ENCODE measurements at places on chromosomes 4 and X. TPM values are rescaled to one million over a fixed set of nuclear protein-coding genes. Genes with fewer than 3 reads are reported as not detected.

Gene CNGA2
- not detected for total RNA-seq

Gene MOSPD2
- 28.4 TPM for total RNA-seq

Gene AWAT2
- not detected for total RNA-seq

Gene ADH6
- total RNA-seq = not detected

Gene CACNA1F
- total RNA-seq = not detected

Gene PDLIM3
- not detected for total RNA-seq

Gene CT45A5
- not detected for total RNA-seq

Gene MTMR1
- total RNA-seq = 33.2 TPM

Gene AGA
- 21.1 TPM for total RNA-seq

Gene MMGT1
- 9.1 TPM for total RNA-seq

Gene RAPGEF2
- total RNA-seq = 5.4 TPM

GRCh38 chr4:94454405-94454804 lies 2.7 kb downstream of the PDLIM5 start:
- H3K4me3 ChIP-seq = no peak overlapping the region
- no peak overlapping the region for H3K27ac ChIP-seq

GRCh38 chr4:21885241-21885640 lies 63.3 kb downstream of the KCNIP4 start:
- no peaks in the 10 kb centered on the region for H3K4me1 ChIP-seq
- H3K27ac ChIP-seq = no peak overlapping the region
- no peak for DNase-seq
- no peaks in the 10 kb centered on the region for H3K27me3 ChIP-seq
- no peak overlapping the region for H3K4me3 ChIP-seq
- H3K36me3 ChIP-seq = no peaks in the 10 kb centered on the region

- no peaks in the 10 kb centered on the region for H3K27me3 ChIP-seq
- H3K4me3 ChIP-seq = peak overlapping the region; percentile 40
- DNase-seq = peak; percentile 73
- H3K27ac ChIP-seq = peak overlapping the region; percentile 81
- 0 out of 2 replicates have a peak, but pooled peaks cover 2% of the 10 kb centered on the region for H3K36me3 ChIP-seq
These were observed 129.8 kb downstream of the SLC7A11 start for GRCh38 chr4:138112389-138112788.

DNA sequence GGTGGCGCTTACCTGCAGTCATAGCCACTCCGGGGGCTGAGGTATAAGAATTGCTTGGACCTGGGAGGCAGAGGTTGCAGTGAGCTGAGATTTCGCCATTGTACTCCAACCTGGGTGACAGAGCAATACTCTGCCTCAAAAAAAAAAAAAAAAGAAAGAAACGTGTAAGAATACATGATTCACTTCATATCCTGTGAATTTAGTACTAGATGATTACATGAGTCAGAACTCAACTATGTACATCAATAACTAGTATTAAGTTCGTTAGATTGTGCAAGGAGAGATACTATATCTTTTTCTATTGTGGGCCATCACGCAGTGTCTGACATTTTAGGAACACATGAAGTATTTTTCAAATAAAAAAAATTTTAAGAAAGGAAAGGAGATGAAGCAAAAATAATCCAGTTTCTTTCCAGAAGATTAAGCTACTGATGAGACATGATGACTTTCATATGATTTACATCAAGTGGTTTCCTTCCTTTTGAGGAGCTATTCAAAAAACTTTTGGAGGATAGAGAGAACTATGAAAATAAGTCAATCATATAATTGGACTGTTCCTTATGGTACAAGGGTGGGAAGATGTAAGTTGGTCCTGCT lies 64.7 kb upstream of the EXOC1L start:
- H3K4me3 ChIP-seq = no peak overlapping the region
- H3K4me1 ChIP-seq = no peaks in the 10 kb centered on the region
- H3K36me3 ChIP-seq = no peaks in the 10 kb centered on the region
- no peak overlapping the region for H3K27ac ChIP-seq
- no peaks in the 10 kb centered on the region for H3K27me3 ChIP-seq

- H3K27me3 ChIP-seq = no peaks in the 10 kb centered on the region
- no peaks in the 10 kb centered on the region for H3K36me3 ChIP-seq
- no peaks in the 10 kb centered on the region for H3K4me1 ChIP-seq
- H3K4me3 ChIP-seq = no peak overlapping the region
- no peak overlapping the region for H3K27ac ChIP-seq
These were observed 55.5 kb downstream of the PJA1 start for GRCh38 chrX:69109706-69110105.

DNA sequence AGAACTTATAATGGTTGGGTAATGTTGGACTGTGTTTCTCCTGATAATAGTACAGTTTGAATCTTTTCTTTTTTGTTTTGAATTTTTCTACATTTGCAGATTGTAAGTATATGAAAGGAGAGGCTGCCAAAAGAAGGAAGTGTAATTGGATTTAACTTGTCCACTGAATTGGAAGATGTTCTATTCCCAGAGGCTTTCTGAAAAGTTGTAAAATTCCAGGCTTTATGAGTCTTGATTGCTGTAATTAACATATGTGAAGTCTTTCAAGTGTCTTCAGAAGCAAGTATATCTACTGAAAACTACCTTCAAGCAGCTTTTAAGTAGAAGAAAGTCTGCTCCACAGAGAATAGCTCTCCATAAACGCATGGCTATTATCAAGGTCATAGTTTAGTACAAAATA lies 2456.4 kb downstream of the PCDH7 start:
- no peaks in the 10 kb centered on the region for H3K4me1 ChIP-seq
- DNase-seq = no peak
- H3K27me3 ChIP-seq = no peaks in the 10 kb centered on the region
- no peak overlapping the region for H3K27ac ChIP-seq
- H3K4me3 ChIP-seq = no peak overlapping the region

GRCh38 chr4:55297346-55297745 lies 48.7 kb upstream of the SRD5A3 start:
- no peak overlapping the region for H3K4me3 ChIP-seq
- no peak for DNase-seq
- no peaks in the 10 kb centered on the region for H3K36me3 ChIP-seq
- no peak overlapping the region for H3K27ac ChIP-seq
- H3K27me3 ChIP-seq = 0 out of 2 replicates have a peak, but pooled peaks cover 2% of the 10 kb centered on the region

DNA sequence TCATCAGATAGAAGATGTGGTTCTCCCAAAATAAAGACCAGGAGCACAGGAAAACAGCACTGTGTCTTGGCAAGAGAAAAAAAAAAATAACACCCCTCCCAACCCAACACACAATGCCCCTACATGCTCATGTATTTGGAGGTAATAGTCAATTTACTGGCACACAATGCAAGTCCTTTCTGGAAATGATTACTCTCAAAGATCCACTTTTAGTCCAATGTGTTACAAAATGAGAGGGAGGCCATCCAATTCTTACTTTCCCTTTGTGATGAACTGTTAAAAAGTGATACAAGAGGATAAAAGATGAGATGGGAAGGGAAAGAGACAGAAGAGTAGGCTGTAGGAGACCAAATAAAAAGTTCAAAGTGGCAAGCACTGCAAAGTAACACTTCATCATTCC lies 180.3 kb upstream of the DKK2 start:
- no peaks in the 10 kb centered on the region for H3K27me3 ChIP-seq
- no peaks in the 10 kb centered on the region for H3K4me1 ChIP-seq
- no peak for DNase-seq
- H3K4me3 ChIP-seq = no peak overlapping the region
- no peaks in the 10 kb centered on the region for H3K36me3 ChIP-seq
- no peak overlapping the region for H3K27ac ChIP-seq

GRCh38 chrX:135340831-135341230 lies 31.6 kb downstream of the ETDC start:
- no peaks in the 10 kb centered on the region for H3K36me3 ChIP-seq
- H3K27ac ChIP-seq = no peak overlapping the region
- H3K4me1 ChIP-seq = peaks cover 24% of the 10 kb centered on the region
- no peak for DNase-seq
- H3K27me3 ChIP-seq = no peaks in the 10 kb centered on the region
- peak overlapping the region; percentile 4 for H3K4me3 ChIP-seq

DNA sequence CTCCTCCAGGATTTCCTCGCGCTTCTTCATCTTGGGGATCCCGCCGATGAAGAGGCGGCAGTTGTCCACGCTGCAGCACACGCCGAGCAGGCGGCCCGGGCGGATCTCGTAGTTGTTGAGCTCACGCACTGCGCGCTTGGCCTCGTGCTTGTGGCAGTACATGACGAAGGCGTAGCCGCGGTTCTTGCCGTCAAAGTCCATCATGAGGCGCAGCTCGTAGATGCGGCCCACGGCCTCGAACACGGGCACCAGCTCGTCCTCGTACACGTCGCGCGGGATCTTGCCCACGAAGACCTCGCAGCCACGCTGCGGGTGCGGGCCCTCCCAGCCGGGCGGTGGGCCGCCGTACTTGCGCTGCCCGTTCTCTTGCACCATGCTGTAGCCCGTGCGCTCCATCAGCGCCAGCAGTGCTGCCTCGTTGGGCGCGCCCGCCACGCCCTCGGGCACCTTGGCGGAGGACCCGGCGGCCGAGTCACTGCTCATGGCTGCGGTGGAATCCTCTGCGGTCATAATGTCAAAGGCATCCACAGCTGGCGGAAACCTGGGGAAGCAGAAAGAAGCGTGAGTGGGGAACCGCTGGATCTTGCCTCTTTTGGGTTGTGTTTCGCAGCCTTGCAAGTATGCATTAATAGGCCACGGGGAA lies 103.4 kb downstream of the CHRNA9 start:
- no peaks in the 10 kb centered on the region for H3K36me3 ChIP-seq
- no peaks in the 10 kb centered on the region for H3K4me1 ChIP-seq
- no peak overlapping the region for H3K4me3 ChIP-seq
- no peaks in the 10 kb centered on the region for H3K27me3 ChIP-seq
- H3K27ac ChIP-seq = no peak overlapping the region
- no peak for DNase-seq

DNA sequence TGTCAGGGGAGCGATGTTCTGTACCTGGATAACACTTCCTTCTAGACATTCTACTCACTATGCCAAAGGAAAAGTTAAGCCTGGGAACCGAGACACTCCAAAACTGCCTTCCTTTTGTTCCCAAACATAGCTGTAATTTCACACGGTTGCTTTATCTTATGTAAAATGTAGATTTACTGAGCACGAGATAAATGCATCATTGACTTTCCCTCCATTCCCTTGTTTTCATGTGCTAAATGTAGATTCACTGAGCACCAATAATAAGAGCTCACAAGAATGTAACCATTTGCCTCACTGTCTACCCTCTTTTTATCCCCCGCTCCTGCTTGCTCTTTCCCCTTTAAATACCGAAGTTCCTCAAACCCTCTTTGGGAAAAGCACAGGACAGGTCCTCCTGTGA lies 10.7 kb upstream of the PPEF2 start:
- no peak for DNase-seq
- no peaks in the 10 kb centered on the region for H3K4me1 ChIP-seq
- H3K27me3 ChIP-seq = no peaks in the 10 kb centered on the region
- H3K36me3 ChIP-seq = no peaks in the 10 kb centered on the region
- H3K4me3 ChIP-seq = no peak overlapping the region

DNA sequence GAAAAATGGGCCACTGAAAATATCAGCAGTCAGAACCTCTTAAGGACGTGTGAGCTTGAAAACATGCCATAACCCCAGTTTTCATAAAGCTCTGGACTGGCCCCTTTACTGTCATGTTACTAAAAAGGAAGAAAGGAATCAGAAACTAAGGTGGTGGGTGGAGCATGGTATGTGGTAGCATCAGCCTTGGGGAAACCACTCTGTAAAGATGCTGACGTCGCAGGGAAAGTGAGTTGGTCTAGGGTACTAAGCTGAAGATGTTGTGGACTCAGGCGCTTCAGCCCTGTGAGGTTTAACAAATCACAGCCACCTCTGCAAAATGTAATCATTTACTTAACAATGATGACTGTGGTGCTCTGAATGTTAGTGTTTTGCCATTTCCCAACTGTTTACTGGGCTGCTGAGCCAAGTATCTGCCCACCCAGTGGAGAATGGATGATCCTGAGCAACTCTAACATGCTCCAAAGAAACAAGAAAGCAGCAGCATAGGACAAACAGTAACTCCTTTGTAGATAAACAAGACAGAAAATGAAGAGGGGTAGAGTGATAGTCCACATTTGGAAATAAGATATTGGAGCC lies 33.4 kb downstream of the C4orf54 start:
- DNase-seq = no peak
- H3K36me3 ChIP-seq = no peaks in the 10 kb centered on the region
- no peak overlapping the region for H3K4me3 ChIP-seq
- H3K27ac ChIP-seq = no peak overlapping the region

- no peak overlapping the region for H3K4me3 ChIP-seq
- H3K4me1 ChIP-seq = no peaks in the 10 kb centered on the region
- H3K27ac ChIP-seq = no peak overlapping the region
- DNase-seq = no peak
- no peaks in the 10 kb centered on the region for H3K36me3 ChIP-seq
These were observed 28.9 kb upstream of the SMIM31 start for GRCh38 chr4:164725066-164725465.

DNA sequence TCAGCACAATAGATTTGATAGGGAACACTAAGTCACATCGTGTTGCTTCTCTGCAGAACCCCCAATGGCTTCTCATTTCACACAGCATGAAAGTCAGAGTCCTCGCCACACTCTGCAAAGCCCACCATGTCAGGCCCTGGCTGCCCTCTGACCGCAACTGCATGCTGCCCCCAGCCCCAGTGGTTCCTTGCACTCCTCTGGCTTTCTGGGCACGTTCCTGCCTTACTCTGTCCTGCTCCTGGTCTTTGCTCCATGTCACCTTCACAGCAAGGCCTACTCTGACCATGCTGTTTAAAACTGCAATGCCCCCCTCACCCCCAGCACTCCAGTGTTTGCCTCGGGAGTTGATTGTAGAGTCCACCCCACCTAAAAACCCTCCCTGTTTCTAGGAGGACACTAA lies 78.1 kb downstream of the EVC start:
- no peak for DNase-seq
- H3K4me3 ChIP-seq = no peak overlapping the region
- no peak overlapping the region for H3K27ac ChIP-seq
- H3K36me3 ChIP-seq = no peaks in the 10 kb centered on the region
- no peaks in the 10 kb centered on the region for H3K4me1 ChIP-seq

Measured in Karpas-422 (cell line).